ENCODE measurements at places on chromosomes 3 and 15.

GRCh38 chr15:31197497-31198414 lies 96.2 kb upstream of the TRPM1 start:
- no peak for DNase-seq

- no peak for DNase-seq
Measured at GRCh38 chr3:138938056-138938876, 8.7 kb downstream of the FOXL2 start.

GRCh38 chr3:32148351-32148750 lies 41.9 kb downstream of the GPD1L start:
- DNase-seq = no peak

DNA sequence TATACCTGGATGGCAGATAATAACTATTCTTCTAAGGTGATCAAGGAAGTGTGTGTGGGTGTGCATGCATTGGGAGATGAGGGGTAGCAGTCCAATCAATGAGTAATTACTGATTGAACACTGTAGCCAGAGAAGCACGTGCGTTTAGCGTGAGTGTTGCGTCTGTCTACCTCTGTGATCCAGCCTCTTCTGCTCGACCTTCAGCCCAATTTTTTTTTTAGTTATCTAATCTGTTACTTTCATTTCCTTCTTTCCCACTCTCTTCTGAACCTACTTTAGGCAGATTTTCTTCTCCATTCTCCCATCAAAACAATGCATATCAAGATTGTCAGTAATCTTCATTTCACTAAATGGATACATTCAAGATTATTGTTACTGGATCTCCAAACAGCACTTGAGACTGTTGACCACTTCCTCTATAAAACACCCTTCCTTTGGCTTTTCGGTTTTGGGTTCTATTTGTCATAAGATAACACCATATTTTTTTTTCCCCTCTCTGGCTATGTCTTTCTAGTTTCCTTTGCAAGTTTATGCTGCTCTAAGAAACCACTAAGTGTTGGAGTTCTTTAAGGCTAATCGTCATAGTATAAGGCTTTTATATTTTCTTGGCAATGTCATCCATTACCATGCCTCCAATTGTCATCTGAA lies 41.0 kb downstream of the MCTP2 start:
- no peak for DNase-seq

- DNase-seq = no peak
Measured at GRCh38 chr3:197478746-197479668, 76.8 kb downstream of the BDH1 start.
